ENCODE measurements at places on chromosomes 2 and 18.

DNA sequence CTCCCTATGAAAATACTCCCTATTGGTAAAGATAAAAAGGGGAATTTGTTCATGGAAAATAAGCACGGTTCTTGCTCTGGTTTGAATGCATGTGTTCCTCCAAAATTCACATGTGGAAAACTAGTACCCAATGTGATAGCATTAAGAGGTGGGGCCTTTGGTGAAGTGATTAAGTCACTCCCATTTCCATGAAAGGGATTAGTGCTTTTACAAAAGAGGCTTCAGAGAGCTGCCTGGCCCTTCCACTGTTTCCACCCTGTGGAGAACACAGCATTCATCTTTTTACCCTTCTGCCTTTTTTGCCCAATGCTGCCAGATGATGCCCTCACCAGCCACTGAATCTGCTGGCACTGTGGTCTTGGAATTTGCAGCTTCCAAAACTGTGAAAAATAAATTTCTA is 666.8 kb downstream of the ARHGAP15 start:
- no peak for DNase-seq

DNA sequence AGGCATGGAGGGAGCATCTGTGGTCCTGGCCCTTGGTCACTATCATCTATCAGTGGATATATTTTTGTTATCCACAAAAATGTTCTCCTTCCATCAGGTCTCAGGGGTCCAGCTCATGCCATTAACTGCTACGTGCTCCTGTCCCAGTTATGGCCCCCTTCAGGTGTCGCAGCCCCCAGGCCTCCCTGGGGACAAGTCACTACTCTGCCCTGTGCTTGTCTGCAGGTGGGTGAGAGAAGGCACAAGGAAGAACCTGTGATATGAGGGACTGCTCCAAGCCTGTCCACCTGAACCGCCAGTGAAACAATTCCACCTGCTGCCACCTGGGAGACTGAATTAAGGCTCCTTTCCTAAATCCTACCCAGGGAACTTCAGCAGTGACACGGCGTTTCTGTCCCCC is 229.6 kb upstream of the ID2 start:
- no peak for DNase-seq

DNA sequence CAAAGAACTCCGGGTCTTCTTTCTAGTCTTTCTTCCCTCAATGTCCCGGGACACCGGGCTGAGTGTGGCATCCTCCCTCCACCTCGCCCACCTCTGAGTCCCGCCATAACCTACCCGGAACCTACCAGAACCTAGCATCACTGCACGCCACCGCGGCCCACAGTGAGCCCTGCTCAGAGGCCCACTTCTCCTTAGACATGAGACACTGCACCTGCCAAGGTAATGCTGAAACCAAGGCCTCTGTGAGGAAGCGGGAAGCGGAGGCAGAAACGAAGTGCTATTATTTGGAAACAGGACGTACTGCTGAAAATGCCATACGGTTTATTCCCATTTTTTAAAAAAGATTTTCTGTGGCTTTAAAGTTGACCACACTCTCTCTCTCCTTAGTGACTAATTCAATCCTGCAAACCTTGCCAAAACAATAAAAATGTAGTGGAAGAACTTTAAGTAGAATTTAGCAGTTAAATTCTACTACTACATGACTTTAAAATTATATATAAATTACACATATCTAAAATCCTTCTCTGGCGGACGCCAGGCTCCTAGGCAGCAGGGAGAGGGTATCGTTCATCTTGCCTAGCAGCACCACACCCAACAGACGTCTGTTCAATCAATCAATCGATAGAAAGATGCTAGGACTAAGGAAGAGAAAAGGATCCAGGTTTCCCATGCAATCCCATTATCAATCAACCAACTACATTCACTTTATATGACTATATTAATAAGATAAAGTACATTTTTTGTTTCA is 82.0 kb downstream of the ZNF516 start:
- DNase-seq = no peak

DNA sequence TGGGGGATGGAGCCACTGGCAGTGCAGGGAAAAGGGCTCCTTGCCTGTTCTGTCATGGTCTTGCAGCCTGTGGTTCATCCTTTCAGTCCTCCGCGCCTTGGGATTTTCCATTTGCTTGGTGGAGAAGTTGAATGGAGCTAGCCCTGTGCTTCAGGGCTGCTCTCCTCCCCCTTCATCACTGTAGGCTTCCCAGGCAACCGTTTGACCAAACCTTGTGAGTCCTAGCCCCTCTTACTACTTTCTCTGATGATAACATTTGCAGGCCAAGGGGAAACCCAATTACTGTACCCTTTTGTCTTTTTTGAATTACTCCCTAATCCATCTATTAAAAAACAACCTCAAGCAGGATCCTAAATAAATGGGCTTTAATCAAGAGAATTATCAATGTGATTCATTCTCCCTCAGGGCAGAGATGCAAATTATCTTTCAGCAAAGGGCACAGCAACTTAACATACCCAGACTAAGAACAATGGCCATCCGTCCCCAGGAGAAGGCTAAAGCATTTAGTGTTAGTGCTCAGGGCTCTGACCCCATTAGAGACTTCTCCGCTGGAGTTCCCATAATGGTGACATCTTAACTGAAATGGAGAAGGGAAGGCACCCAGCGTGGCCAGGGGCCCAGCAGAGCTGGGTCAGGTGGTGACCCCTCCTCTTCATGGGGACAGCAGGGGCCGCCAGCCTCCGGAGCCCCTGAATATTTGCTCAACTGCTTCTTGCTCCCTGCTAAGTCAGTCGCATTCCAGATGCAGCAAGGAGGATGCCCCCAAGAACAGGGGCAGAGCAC is 40.7 kb downstream of the RHOB start:
- DNase-seq = no peak

DNA sequence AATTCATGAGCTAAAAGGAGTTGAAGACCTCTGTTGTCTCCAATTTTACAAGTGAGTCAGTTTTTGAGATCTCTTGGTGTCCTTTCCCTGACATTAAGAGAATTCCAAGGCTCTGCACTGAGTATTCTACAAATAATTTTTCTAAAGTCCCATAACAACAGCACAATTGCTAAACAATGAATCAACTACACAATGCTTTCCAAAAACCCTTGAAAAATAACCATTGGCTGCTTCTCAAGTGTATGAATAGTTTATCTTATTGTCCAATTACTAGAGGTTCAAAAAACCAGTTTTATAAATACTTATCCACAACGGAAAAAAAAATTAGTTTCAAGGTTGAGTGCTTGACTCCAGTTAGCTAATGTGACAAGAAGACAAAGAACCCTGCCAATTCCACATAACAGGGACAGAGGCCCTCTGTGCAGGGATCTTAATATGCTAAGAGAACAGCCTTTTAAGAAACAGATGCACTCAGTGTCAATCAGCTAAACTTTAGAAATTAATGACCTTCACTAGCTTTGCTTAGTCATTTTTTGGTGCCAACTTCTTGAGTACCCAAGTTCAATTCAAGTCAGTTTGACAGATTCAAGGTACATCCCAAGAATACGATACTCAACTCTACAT is 266.6 kb upstream of the CYP26B1 start:
- DNase-seq = no peak

GRCh38 chr2:202780514-202781021 is 91.0 kb downstream of the ICA1L start:
- DNase-seq = no peak

DNA sequence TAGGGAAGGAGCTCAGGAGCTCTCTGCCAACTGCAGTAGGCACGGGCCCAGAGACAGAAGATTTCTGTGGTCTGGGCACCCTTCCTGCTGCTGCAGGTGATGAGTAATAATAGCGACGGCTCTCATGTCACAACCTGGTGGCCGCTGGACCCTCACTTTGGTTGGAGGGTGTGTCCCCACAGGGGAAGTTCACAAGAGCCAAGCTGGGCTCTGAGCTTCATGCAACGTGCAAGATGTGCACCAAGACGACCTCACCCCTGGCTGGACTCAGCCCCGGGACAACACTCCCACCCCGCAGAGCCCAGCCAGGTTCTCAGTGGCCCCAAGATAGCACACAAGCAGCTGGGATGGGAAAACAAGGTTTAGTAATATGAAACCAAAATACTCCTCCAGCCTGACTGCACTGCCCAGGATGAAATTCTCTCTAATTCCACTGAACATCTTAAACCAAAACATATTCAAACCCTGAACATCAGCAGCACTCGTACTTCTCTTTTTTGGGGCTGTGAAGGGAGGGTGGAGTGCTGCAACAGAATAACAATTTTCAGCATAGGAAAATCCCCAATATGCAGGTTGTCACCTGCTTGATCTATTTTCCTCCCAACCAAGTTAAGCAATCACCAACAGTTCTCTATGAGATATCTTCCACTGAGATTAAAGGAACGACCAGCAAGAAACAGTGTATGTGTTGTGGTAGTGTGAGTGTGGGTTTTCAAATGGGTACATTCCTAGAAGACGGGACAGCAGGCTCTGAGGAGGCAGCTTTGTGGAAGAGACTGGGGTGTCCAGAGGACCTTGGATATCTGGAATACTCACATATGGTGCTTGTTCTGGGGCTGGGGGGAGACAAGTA is 26.5 kb downstream of the BCL2 start:
- no peak for DNase-seq
